Activated T-cell treated with anti-CD3 and anti-CD28 coated beads, Interleukin-2, amount 50 U/mL, for 72 hours (primary cell): ENCODE measurements at places on chromosomes 11 and 22.
A peak's percentile ranks its signal among the peaks of the same experiment; 100 is the strongest.

DNA sequence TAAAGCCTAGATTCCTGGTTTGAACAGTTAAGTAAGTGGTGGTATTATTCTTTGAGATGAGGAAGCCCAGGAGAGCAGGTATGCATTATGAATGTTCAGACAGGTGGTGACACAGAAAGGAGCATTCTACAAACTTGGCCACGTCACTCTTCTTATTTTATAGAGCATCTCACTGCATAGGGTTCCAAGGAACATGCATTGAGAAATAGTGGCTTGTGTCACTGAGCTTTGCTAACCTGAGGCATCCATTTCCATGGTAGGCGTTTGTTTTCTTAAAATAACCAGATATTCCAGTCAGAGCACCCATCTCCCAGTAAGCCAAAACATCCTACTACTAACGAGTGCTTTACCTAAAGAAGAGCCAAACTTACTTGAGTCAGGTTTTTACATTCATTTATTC is 169.7 kb downstream of the NAV2 start:
- DNase-seq = no peak

DNA sequence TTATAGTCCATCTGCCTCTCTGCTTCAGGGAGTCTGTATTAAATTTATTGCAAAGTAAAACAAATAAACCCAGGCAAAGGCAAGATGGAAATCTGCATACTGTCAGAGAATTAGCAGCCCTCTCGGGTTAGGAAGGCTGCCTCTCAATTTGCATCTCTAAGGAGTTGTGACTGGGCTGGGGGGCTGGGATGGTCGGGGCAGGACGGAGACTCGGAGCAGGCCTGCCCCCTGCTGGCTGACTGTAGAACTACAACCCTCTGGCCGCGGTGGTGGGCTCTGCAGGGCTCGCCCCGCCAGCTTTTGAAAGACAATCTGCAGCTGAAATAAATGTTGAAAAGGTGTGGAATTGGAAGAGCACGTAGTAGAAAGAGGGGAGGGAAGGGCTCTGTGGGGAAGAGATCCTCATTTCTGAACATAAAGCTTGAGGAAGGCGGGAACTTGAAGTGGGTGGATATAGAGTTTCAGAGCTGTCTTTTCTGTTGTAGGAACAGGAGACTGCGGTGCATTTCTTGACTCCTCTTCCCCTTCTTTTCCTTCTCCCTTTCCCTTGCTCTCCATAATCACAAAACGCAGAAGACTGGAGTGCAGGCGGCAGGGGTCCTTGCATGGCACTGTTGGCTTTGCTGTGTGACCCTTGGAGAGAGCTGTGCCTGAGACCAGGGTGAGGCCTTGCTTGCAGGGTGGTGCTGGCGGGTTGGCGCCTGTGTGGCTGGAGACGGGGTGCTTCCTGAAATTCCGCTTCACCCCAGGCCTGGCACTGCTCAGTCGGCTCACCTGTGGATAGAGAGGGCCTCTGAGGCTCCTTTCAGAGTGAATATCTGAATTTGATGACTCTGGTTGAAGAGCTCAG is 22.6 kb upstream of the PKNOX2 start:
- peak; percentile 57 for DNase-seq

DNA sequence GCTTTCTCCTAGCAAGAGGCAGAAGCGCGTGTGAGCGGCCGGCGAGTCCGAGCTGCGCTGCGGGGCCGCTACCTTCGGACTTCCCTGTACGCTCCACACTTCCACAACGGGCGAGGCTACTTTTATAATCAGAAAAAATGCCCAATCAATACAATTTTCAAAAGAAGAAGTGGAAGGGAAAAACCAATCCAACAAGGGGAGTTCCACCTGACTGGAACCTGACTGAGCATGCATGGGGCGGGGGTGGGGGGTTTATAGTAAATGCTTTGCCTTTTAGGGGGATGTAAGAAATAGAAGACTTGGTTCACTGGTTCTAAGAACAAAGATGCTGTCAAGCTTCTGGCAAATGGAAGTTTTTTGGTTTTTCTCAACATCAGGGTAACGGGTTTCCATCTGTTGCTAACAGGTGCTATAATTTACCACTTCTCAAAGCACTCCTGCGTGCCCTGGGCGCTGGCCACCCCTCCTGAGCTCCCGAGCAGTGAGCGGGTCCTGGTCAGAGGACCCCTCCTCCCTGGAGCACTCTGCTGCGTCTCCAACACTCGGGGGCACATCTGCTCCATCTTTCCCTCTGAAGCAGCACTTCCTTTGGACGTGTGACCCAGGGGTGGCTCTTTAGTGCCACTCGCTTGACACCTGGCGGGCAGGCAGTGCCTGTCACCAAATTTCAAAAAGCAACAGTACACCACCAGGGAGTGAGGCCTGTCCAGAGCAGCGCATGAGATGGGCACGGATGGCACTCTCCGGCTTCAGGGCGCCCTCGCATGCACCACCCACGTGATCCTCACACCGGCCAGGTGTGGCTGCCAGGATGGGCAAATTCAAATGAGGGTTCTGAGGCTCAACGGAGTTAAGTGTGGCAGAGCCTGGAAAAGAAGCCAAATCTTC is 21.6 kb upstream of the BID start:
- no peak for DNase-seq

- DNase-seq = no peak
These were observed 49.6 kb downstream of the PDE2A start for GRCh38 chr11:72624496-72625201.

GRCh38 chr11:127902382-127902781 is 685.0 kb downstream of the ETS1 start:
- DNase-seq = no peak

DNA sequence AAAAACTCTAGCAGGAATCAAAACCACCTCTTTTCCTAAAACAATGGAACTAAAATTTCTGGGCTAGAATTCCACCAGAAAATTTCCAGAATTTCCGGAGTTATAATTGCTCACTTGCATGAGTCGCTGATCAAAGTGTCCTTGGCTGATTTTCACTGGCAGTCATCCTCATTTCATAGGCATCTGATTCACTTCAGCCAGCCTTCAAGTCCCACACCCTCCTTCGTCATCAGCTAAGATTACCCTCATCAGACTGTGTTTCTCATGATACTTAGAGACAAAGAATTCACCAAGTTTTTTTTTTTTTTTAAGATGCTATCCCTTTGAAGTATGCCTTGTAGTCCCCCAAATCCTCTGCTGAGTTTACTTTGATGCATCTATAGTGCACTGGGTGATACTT is 71.5 kb upstream of the RAB38 start:
- DNase-seq = no peak

DNA sequence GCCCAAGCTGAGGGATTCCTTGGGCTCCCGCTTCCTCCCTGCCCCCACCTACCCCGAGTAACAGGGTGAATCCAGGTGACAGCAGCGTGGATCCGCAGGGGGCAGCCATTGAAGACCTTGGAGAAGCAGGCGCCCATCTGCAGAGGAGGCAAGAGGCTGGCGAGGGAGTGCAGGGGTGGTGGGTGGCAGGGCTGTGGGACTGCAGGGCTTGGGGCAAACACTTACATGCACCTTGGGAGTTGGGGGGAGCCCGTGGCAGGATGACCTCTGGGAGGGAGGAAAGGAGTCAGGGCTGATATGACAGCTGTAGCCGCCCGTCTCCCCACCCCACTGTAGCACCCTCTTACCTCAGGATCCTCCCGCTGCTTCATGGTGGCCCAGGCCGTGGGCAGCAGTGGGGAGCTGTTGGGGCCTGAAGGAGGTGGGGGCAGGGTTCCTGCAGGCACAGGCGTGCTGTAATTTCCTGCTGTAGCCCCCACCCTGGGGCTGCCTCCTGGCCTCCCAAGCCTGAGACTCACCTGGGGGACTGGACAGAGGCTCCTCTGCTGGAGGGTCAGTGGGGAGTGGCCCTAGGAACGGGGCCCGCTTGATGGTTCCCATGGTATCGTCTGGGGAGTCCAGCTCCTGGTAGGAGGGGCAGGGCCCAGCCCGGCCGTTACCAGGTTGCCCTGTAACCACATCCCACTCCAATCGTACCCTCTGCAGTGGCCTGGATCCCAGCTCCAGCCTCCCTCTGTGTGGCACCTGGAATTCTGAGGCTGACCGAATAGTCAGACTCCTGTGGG is 6.1 kb downstream of the MAP4K2 start:
- DNase-seq = no peak

DNA sequence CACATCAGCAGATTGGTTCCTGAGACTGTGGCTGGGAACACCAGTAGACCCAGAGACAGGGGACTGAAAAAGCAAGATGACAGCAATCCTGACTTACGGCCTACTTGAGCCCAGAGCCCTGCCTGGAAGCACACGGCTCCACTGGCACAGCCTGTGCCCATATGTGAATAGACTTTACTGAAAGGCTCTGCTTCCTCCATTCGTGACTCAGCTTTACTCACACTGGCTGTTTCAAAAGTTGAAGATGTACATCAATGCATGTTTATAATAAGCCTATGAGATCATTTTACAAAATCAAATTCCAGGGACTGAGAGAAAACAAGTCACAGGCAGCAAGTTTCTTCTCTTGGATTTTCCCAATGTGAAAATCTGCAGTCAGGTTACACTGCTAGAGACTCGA is 134.6 kb upstream of the TEAD1 start:
- no peak for DNase-seq

GRCh38 chr11:110470716-110471115 is 41.0 kb downstream of the FDX1 start:
- DNase-seq = no peak

DNA sequence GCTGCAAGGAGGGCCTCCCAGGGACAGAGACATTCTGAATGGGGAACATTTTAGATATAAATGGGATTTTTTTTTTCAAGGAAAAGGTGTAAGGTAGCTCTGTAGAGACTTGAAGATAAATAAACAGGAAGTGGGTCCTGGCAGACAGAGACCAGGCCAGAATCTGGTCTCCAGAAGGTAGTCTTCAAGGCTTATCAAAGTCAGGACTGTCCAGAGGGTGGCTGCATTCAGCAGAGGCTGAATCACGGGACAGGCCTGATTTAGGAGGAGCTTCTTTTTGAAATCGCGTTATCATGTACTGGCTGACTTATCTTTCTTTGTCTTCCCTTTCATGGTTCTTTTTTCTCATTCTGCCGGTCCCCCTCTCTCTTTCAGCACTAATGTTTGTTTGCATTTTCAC is 542.9 kb downstream of the NTM start:
- no peak for DNase-seq

DNA sequence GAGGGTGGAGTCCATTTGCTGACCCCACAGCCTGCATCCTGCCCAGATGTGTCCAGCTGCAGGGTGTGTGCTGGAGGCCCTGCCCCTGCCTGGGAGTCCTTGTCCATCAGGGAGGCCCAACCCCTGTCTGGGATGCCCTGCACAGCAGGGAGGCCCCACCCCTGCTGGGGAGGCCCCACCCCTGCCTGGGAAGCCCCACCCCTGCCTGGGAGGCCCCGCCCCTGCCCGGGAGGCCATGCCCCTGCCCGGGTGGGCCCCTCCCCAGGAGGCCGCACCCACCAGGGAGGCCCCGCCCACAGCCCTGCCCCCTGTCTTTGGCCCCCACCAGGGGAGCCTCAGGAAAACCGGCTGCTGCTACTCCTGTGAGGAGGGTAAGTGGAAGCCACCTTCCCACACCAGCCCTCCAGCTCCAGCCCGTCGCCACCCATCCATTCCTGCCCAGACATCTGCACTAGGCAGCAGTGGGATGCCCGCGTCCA is 37.2 kb downstream of the MUC5B start:
- peak; percentile 62 for DNase-seq

GRCh38 chr11:72369743-72370142 is 64.6 kb downstream of the CLPB start:
- no peak for DNase-seq

DNA sequence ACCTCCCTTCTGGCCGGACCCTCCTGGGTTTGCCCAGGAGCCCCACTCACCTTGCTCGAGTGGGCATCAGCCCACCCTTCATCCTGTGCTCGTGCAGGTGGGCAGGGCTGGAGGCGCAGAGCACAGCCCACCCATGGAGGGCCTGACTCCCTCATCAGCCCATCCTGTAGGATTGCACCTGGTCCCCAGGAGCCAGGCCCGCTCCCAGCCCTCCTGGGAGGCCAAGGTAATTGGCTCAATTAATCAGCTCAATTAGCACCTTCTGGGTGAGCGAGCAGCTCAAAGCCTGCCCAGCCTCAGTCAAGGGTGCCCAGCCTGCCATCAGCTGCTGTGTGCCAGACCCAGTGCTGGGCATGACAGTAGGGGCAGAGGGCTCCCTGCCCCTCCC is 58.1 kb upstream of the NECTIN1 start:
- DNase-seq = no peak
